ENCODE measurements at places on chromosomes 2 and 18. TPM values are rescaled to one million over a fixed set of nuclear protein-coding genes. Genes with fewer than 3 reads are reported as not detected.

C2orf78 gene
- not detected for total RNA-seq

- no peaks in the 10 kb centered on the region for H3K36me3 ChIP-seq
- no peaks in the 10 kb centered on the region for H3K27me3 ChIP-seq
- H3K4me3 ChIP-seq = no peak overlapping the region
- no peak for DNase-seq
- H3K27ac ChIP-seq = no peak overlapping the region
- H3K4me1 ChIP-seq = peaks cover 3% of the 10 kb centered on the region
These were observed 25.4 kb downstream of the HDAC4 start for GRCh38 chr2:239375278-239376061.

GPR75 gene
- total RNA-seq = 6.6 TPM

- no peak for DNase-seq
- no peaks in the 10 kb centered on the region for H3K27me3 ChIP-seq
- H3K4me1 ChIP-seq = peaks cover 9% of the 10 kb centered on the region
- H3K36me3 ChIP-seq = no peaks in the 10 kb centered on the region
These were observed 80.8 kb downstream of the LCLAT1 start for GRCh38 chr2:30527859-30528258.
